CD4-positive, CD25-positive, alpha-beta regulatory T cell (primary cell): ENCODE measurements at places on chromosomes 12 and 14.
A peak's percentile ranks its signal among the peaks of the same experiment; 100 is the strongest.

DNA sequence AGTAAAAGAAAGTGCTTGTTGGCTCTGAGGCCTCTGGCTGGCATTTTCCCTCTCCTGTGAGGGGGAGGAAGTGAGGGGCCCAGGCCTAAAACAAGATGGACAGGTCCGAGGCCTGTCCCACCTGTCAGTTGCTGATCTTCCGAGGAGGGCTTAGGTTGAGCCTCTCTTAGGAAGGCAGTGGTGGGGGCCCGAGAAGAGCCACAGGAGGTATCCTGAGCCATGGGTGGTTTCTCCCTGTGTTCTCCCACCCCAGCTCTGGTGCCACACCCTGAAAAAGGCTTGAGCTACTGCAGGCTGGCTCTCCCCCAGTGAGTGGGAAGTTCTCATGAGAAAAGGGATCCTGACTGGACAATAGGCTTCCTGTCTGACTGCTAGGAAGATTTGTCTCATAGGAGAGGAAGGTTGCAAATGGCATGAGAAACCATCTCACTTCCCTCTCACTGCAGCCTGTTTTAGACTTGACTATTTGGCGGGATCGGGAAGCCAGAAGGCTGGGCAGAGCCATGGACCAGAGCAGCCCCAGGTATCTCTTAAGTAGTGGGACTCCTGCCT is 72.1 kb upstream of the SRSF5 start:
- peaks cover 31% of the 10 kb centered on the region for H3K4me1 ChIP-seq
- no peak for DNase-seq
- no peak overlapping the region for H3K4me3 ChIP-seq

DNA sequence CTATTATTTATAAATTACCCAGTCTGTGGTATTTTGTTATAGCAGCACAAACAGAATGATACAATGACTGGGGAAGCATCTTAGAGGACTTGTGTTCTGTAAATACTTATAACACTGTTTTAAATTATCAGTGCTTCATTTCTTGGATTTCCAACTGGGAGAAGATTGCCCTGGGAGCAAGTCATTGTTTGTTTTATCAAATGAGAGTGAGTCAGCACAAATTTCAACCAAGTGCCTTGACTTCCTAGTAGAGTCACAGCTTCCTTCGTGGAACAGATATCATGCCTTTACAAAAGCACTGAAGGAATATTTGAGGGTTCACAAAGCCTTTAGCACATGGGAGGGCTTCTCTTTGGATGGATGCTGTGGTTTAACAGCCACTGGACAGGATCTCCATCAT is 234.1 kb downstream of the KTN1 start:
- no peaks in the 10 kb centered on the region for H3K27me3 ChIP-seq
- no peak for DNase-seq
- H3K4me3 ChIP-seq = no peak overlapping the region
- no peaks in the 10 kb centered on the region for H3K36me3 ChIP-seq
- no peaks in the 10 kb centered on the region for H3K4me1 ChIP-seq

GRCh38 chr14:58150243-58150805 is 1.7 kb downstream of the ARMH4 start:
- DNase-seq = no peak
- H3K27ac ChIP-seq = no peak overlapping the region
- peaks cover 34% of the 10 kb centered on the region for H3K27me3 ChIP-seq
- no peak overlapping the region for H3K4me3 ChIP-seq
- no peaks in the 10 kb centered on the region for H3K36me3 ChIP-seq

DNA sequence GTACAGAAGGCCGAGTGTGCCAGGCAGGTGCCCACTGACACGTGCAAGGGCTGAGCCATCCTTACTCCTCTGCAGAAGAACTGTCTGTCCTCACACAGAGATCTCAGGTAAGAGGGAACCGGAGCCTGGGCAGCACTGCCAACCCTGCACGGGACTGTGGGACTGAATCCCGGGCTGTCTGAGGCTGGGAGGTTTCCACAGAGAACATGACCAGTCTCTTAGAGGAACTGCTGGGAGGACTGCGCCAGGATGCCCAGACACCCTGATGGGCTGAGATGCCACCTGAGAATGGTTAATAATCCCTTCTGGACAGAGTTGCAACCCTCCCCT is 302.9 kb upstream of the SFSWAP start:
- H3K27me3 ChIP-seq = no peaks in the 10 kb centered on the region
- H3K27ac ChIP-seq = no peak overlapping the region
- H3K36me3 ChIP-seq = no peaks in the 10 kb centered on the region
- H3K4me1 ChIP-seq = no peaks in the 10 kb centered on the region
- DNase-seq = no peak

DNA sequence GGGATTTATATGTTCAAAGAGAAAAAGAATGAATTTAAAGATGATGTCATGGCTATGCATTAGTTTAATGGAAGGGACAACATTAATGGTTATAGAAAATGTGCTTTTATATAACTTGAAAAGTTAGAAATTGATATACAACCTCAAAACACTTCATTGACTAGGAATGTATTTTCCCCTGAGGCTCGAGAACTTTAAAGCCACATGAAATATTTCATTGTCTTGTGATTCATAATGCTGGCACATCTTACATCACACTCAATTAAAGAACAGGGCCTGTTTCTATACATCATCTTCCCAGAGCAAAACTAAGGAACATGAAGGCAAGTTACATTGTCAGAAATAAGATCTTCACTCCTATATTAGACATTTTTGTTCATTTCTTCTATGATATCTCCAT is 35.2 kb upstream of the PAWR start:
- H3K4me1 ChIP-seq = no peaks in the 10 kb centered on the region
- no peak overlapping the region for H3K27ac ChIP-seq

DNA sequence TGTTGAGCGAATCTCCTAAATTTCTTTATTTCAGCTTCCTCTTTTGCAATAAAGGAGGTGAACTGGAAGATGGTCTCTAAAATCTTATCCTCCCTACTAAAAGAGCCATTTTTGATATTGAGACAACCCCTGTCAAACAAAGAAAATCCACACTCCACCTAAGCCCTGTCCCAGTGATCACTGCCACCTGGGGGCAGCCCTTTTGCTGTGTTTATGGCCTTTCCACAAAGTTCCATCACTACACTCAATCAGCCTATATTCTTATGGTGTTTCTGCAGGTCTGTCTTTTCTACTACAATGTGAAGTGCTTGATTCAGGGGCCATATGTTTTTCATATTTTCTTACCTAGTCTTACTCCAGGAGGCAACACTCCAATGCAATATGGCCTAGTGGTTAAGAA is 163.7 kb downstream of the BMP4 start:
- H3K4me3 ChIP-seq = no peak overlapping the region
- no peaks in the 10 kb centered on the region for H3K27me3 ChIP-seq
- H3K27ac ChIP-seq = no peak overlapping the region
- DNase-seq = no peak
- no peaks in the 10 kb centered on the region for H3K4me1 ChIP-seq

GRCh38 chr12:1836854-1837421 is 16.6 kb downstream of the LRTM2 start:
- no peaks in the 10 kb centered on the region for H3K27me3 ChIP-seq
- no peak overlapping the region for H3K4me3 ChIP-seq
- DNase-seq = no peak
- no peaks in the 10 kb centered on the region for H3K4me1 ChIP-seq

- no peaks in the 10 kb centered on the region for H3K36me3 ChIP-seq
- H3K4me1 ChIP-seq = peaks cover 32% of the 10 kb centered on the region
- no peak for DNase-seq
- peak overlapping the region; percentile 89 for H3K27ac ChIP-seq
- peaks cover 11% of the 10 kb centered on the region for H3K27me3 ChIP-seq
Observed at GRCh38 chr14:52551696-52552062, 626 bp downstream of the TXNDC16 start.

DNA sequence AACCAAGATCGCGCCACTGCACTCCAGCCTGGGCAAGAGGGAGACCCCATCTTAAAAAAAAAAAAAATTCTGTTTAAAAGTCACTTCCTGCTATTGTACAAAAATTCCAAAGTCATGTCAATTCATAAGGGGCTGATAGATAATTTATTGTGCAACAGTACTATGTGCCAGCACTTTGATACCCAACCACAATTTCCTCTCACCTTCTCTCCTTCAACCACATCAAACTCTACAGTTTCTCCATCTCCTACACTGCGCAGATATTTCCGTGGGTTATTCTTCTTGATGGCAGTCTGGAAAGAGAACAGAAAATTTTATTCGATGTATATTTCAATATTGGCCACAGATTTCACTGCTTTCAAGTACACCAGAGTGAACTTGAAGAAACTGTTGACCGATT is 7.6 kb downstream of the YBX3 start:
- H3K4me3 ChIP-seq = no peak overlapping the region
- H3K27me3 ChIP-seq = peaks cover 13% of the 10 kb centered on the region
- no peaks in the 10 kb centered on the region for H3K4me1 ChIP-seq
- no peak for DNase-seq

DNA sequence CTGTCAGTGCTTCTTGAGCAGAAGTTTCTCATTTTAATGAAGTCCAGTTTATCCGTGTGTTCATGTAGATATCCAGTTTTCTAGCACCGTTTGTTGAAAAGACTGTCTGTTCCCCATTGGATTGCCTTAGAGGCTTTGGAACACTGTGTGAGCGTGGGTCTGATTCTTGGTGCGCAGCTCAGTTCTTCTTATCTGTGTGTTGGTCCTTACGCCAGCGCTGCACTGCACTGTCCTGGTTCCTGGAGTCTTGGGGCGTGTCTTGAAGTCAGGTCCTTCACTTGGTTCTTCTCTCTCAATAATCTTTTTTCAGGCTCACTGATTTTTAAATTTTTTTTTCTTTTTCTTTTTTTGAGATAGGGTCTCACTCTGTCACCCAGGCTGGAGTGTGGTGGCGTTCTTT is 25.5 kb downstream of the EP400 start:
- H3K4me3 ChIP-seq = no peak overlapping the region
- no peaks in the 10 kb centered on the region for H3K4me1 ChIP-seq
- H3K27ac ChIP-seq = no peak overlapping the region
- H3K36me3 ChIP-seq = peaks cover 16% of the 10 kb centered on the region

- peaks cover 22% of the 10 kb centered on the region for H3K27me3 ChIP-seq
- no peaks in the 10 kb centered on the region for H3K4me1 ChIP-seq
- H3K4me3 ChIP-seq = no peak overlapping the region
- no peaks in the 10 kb centered on the region for H3K36me3 ChIP-seq
Observed at GRCh38 chr14:54652188-54652587, 85.3 kb downstream of the SAMD4A start.

- no peak overlapping the region for H3K27ac ChIP-seq
- H3K27me3 ChIP-seq = no peaks in the 10 kb centered on the region
- peaks cover 3% of the 10 kb centered on the region for H3K4me1 ChIP-seq
- no peaks in the 10 kb centered on the region for H3K36me3 ChIP-seq
Observed at GRCh38 chr14:104431929-104432541, 147.5 kb upstream of the C14orf180 start.

DNA sequence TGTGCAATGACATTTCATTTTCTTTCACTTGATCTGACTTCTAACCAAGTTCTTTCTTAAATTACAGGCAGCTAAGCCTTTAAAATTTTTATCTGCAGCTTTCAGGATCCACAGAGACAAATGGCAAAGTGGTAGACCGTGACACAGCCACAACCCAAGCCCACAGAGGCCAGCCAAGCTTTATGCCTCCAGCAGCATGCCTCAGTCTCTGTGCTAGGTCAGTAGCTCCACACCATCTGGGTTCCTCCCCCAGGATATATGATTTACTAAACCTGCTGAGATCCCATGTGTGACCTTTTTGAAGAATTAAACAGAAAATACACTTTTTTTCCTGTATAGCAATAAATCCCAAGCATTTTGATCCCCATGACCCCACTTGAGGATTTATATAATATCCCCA is 290.4 kb upstream of the CAND1 start:
- H3K4me1 ChIP-seq = no peaks in the 10 kb centered on the region
- DNase-seq = no peak
- H3K27ac ChIP-seq = no peak overlapping the region
- no peak overlapping the region for H3K4me3 ChIP-seq
- H3K27me3 ChIP-seq = peaks cover 3% of the 10 kb centered on the region
- H3K36me3 ChIP-seq = no peaks in the 10 kb centered on the region

DNA sequence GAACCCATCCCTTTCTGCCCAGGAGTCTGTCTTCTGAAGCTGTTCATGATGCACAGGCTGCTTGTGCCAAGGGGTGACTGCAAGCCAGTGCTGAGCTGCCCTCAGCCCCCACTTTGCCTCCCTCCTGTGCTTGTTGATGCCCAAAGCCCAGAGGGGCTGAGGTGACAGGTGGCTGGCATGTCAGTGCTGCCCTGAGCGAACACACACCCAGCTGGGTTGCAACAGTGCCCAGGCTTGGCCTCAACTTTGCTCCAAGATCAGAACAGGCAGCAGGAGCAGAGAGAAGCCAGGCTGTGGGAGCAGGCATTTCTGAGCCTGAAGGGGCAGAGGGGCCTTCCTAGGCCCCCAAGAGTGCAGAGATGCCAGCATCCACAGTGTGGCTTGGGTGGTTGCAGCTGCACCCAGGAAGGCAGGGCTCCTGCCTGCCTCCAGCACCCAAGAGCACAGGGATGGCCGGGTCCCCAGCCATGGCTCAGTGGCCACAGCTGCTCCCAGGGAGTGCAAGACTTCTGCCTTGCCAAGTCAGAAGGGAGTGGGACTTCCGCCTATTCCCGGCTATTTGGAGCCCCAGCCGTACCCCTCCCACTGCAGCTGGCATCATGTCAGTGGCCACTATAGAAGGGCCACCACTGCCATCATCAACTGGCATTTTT is 83.1 kb downstream of the SLC16A7 start:
- H3K4me3 ChIP-seq = no peak overlapping the region
- no peak for DNase-seq
- H3K27ac ChIP-seq = no peak overlapping the region
- peaks cover 5% of the 10 kb centered on the region for H3K36me3 ChIP-seq

- H3K36me3 ChIP-seq = peaks cover 83% of the 10 kb centered on the region
- peak overlapping the region; percentile 28 for H3K4me3 ChIP-seq
Observed at GRCh38 chr14:77738559-77739250, 22.3 kb downstream of the SNW1 start.

GRCh38 chr12:91413581-91414546 is 231.2 kb upstream of the DCN start:
- no peak overlapping the region for H3K27ac ChIP-seq
- no peaks in the 10 kb centered on the region for H3K27me3 ChIP-seq
- H3K4me1 ChIP-seq = no peaks in the 10 kb centered on the region

- no peaks in the 10 kb centered on the region for H3K27me3 ChIP-seq
- peak overlapping the region; percentile 46 for H3K4me3 ChIP-seq
- H3K36me3 ChIP-seq = no peaks in the 10 kb centered on the region
Observed at GRCh38 chr12:75641031-75641780, 129.8 kb upstream of the KRR1 start.
